ENCODE measurements at places on chromosomes 5 and 9.
A peak's percentile ranks its signal among the peaks of the same experiment; 100 is the strongest.

GRCh38 chr5:79535477-79536192, 21.7 kb upstream of the HOMER1 start:
- no peak for DNase-seq

GRCh38 chr5:140372971-140373487, 13.0 kb downstream of the SLC4A9 start:
- DNase-seq = peak; percentile 42

DNA sequence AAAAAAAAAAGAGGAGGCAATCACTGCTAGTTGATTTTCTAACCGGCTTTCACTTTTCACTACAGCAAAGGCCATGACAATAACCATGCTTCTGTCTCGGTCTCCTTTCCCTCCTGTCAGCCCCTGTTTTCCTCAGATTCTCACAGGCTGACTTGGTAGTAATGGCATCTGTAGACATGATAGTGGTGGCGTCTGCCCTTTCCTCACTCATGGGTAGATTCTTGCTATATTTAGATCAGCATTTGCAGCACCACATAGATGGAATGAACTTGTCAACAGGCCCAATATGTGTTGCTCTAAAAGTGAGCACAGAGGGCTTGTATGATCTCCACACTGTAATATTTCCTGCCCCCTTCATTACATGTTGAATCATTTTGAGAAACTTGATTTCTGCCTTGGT, 120.3 kb upstream of the FTMT start:
- DNase-seq = no peak

- no peak for DNase-seq
Measured at GRCh38 chr5:359301-359897, 37.9 kb downstream of the AHRR start.

- DNase-seq = no peak
Measured at GRCh38 chr9:91773156-91773555, 176.9 kb downstream of the ROR2 start.

DNA sequence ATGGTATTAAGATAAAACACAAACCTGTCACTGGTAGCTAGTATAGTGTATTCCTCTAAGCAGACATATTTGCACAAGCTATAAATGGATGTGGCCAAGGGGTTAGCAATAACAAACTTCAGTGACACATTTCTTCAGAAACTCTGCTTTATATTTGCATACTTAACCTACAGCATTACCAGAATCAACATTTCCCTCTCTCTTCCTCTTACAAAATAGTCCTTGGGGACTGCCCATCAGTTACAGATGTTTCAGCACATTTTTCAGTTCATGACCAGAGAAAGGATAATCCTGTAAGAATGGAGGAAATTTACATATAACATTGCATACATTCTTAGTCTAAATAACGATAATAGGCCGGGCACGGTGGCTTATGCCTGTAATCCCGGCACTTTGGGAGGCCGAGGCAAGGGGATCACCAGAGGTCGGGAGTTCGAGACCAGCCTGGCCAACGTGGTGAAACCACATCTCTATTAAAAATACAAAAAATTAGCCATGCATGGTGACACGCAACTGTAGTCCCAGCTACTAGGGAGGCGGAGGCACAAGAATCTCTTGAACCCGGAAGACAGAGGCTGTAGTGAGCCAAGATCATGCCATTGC, 25.3 kb upstream of the SLC1A1 start:
- no peak for DNase-seq

DNA sequence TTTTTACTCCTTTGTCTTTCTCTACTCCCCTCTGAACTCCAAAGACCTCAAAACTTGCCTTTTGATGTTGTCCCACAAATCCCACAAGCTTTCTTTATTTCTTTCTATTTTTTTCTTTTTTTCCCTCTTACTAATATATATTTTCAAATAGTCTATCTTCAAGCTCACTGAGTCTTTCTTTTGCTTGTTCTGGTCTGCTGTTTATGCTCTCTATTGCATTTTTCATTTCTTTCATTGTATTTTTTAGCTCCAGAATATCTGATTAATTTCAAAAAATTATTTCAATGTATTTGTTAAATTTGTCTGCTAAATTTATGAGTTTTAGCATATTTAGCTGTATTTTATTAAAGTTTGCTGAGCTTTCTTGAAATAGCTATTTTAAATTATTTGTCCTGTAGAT, 223.3 kb upstream of the IRX1 start:
- no peak for DNase-seq

DNA sequence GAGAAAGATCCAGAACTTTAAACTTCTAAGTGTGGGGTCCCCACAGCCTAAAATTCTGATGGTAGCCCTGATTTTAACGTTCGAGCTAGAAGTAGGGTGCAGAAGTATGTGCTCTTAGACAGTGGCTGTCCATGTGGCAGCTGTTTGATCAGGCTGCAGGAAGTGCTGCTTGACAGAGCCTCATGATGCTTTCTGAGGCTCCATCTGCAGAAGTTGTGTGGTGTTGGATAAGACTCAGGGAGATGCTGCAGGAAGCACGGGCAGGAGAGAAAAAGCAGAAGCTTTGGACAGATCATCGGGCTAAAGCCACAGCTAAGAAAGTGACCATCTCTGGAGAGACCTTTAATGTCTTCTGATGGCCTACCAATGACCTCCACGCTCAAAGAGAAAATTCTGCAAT, 8.1 kb downstream of the MTMR12 start:
- DNase-seq = no peak

GRCh38 chr5:23721336-23721735, 213.9 kb downstream of the PRDM9 start:
- no peak for DNase-seq

DNA sequence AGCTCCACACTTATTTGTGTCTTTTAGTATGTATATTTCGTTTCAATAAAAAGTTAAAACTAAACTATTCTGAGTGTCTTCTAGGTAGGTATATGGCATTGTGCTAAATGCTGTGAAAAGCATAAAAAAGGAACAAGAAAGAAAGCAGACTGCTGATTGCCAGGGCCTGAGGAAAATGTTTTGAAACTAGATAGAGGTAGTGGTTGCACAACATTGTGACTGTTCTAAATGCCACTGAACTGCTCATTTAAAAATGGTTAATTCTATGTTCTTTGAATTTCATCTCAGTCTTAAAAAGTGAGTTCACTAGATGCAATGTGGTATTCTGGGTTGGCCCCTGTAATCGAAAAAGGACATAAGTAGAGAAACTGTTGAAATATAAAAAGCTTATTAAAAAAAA, 2.6 kb upstream of the ALAD start:
- DNase-seq = no peak

DNA sequence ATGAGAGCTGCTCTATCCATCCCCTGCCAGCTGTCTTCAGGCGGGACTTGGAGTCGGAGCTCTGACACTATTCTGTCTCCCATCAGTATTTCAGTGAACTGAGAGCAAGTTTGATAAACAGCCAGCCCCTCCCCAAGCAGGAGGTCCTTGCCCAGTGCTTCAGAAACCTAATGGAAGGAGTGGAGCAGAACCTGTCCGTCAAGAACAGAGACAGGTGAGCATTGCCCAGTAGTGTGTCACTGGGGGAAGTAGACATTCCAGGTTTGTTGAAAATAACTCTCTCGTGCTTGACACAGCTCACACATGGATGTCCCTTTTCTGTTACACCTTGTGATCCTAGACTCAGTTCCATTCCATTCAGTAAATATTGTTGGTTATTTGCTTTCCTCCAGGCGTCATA, 13.2 kb upstream of the TLX3 start:
- no peak for DNase-seq

DNA sequence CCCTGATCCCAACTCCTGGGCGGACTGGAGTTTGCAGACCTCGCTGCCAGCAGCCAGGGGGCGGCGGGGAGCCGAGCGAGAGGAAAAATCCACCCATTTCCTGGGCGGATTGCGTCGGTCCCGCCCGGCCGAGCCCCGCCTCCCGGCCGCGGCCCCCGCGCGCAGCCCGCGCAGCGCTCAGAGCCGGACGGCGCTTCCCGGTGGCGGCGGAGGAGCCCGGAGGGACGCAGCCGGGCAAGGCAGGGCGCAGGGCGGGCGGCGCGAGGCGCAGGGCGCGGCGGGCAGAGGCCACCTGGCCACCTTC, at the start of gene OLFM1:
Gene OLFM1 (plus strand): TSS at position 180 of the 304 bp plus-strand sequence. CDS start 322 bp downstream, outside the sequence.
- DNase-seq = peak; percentile 25

DNA sequence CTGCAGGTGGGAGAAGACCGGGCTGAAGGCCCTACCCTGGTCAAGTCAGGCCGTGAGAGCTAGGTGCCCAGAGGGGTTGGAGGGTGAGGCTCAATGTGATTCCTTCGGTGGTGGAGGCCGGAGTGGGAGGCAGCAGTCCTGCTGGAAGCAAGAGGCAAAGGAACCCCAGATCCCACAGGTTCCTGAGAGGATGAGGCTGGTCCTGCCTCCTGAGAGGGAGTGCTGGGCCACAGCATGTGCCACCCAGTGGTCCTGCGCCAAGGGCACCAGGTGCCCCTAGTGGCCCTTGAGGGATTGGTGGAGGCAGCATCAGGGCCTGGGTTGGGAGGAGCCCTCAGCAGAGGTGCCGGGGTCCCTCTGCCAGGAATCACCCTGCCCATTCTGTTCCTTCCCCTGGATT, 59.1 kb downstream of the BARX1 start:
- no peak for DNase-seq

DNA sequence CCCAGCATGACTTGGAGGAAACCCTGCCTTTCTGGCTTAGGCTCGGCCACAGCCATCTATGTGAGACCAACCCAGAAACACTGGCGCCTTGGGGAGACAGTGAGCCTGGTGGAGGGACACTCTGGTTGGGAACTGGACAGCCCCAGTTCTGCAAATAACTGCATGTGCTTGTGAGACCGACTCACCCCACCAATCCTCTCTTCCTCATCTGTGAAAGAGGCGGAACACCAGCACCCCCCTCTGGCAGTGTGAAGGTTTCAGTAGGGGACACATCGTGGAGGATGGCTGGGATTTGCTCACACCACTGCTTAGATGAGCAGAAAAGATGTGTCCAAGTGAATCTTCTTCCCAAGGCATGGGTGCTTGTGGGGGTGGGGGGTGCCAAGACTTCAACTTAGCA, 43.4 kb upstream of the N4BP3 start:
- no peak for DNase-seq

GRCh38 chr5:138622051-138622450, 46.9 kb upstream of the HSPA9 start:
- no peak for DNase-seq

GRCh38 chr5:94833851-94834250, 215.4 kb downstream of the SLF1 start:
- no peak for DNase-seq

- no peak for DNase-seq
Measured at GRCh38 chr5:26625099-26625498, 413.3 kb downstream of the CDH9 start.

DNA sequence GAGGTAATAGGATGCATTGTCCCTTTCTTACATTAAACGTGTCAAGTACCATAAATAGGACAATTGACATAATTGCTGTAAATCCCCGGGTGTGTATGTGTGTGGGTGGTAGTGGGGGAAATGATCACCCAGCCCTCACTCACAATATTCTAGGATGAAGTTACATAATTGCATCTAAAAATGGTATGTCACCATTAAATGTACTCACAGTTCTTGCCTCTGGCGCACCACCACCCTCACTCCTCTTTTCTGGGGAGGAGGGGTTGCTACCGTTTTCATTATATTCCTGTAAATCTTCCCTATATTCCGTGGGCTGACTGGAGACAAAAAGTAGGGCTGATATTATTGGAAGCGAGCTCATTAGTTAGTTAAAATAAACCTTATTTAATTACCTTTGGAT, 563.8 kb downstream of the TLR4 start:
- no peak for DNase-seq

DNA sequence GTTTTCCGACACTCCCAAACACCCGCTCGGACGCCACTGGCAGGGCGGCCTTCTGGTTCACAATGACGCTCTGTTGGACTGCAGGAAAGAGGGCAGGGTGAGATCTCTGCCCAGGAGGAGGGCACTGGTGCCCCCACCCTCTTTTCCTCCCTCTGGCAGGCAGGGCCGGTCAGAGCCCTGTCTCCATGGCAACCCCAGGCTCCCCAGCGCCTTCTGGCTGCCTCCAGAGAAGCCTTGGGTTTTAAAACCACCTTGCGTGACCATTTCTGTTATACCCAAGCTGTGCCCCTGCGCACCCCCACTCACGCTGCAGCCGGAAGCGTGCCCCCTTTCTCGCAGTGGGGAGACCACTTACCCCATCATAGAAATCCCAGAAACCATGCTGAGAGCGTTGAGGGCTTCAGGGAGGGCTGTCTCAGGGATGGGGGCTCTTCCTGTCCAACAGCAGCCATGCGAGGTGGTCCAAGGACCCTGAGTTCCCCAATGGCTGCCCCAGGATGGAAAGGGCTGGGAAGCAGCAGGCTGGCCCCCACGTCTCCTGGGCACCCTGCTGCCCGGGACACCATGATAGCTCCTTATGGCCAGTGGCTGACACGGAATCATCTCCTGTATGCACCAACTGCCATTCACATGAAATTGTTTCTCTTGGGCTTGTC, 7.3 kb downstream of the C9orf50 start:
- DNase-seq = no peak

DNA sequence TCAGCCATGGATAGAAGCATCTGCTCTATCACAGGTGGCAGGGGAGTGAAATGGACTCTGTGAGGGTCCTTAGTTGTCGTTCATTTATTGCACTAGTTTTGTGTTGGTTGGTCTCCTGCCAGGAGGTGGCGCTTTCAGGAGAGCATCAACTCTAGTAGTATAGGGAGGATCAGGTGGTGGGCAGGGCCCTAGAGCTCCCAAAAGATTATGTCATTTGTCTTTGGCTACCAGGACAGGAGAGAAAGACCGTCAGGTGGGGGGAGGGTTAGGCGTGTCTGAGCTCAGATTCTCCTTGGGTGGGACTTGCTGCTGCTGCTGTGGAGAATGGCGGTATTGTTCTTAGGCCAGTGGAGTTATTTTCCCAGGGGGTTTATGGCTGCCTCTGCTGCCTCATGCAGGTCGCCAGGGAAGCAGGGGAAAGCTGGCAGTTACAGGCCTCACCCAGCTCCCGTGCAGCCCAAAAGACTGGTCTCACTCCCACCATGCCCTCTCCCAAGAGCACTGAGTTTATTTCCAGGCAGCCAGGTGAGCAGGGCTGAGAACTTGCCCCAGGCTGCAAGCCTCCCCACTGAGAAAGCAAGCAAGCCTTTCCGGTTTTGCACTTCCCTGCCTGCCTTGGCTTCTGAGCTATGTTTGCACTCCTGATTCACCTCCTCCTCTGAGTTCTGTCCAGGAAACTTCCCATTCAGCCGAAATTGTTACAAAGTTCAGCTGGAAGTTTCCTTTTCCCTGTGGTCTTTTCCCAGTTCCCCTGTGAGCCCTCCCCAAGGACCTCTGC, 317.3 kb downstream of the TAF11L14 start:
- DNase-seq = peak; percentile 81

DNA sequence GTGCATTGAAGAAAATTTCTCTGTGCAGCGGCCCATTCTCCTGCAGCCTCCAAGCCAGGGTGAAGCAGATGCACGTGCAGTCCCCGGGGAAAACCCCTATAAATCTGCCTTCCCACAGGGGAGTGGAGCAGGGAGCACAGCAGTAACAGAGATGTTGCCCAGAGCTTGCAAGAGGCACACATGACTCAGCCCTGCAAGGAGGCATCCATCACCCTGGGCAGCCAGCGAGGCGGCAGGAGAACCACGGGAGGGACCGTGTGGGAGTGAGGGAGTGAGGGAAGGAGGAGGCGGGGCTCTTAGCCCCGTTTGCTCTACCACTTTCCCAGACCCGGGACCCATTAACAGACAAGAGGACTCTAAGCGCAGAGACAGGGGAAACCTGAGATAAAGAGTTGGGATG, 96.2 kb upstream of the ARAP3 start:
- peak; percentile 42 for DNase-seq
